ENCODE measurements at places on chromosomes 4 and X.

GRCh38 chr4:77229433-77229832 is 72.4 kb downstream of the CCNG2 start:
- no peak for DNase-seq

- no peak for DNase-seq
These were observed 37.5 kb upstream of the TMEM33 start for GRCh38 chr4:41897698-41898097.

DNA sequence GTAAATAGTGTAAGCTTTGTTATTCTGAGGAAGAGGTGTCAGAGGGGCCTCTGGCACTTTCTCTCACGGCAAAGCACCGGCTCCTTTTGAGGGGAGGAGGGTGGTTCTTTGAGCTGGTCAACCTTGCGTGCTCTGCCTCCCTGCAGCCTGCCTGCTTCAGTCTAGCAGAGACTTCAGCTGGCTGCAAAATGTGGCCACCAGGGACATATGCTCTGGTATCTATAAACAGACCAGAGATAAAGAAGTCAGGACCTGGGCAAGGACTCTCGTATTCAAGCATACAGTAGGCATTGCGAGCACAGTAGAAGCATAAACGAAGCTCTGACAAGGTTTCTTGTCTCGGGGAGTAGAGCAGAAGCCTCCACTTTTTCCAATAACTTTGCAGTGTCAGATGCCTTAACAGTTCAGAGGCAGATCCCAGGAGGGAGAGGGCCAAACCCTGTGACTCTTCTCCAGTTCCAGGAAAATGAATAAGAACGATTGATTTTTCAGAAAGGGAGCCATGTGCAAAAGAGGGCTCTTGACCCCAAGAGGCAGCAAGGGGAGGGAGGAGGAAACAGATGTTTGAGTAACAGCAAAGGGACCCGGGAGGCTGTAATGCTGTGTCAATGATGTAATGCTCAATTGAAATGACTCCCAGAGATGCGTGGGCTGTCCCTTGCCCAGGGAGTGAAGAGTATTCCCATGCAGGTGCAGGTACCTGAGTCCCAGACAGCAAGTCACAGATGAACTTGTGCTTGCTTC is 57.9 kb upstream of the TEX13D start:
- DNase-seq: no peak

DNA sequence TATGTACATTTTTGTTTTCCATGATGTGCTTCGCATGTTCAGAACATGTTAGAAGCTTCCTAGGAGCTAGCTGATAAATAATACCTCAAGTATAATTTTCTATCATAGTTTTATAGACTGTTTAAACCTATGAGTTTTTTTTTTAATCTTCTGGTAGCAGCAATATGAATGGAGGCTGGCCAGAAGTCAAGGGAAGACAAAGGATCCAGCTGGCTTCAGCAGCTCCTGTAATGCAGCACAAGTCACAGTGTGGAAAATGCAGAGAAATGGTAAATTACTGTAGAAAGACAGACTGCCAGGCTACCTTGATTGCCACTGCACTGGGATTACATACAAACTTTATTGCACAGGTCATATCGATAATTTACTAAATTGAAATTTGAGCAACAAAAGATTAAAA is 537.9 kb downstream of the IQCM start:
- DNase-seq: no peak

DNA sequence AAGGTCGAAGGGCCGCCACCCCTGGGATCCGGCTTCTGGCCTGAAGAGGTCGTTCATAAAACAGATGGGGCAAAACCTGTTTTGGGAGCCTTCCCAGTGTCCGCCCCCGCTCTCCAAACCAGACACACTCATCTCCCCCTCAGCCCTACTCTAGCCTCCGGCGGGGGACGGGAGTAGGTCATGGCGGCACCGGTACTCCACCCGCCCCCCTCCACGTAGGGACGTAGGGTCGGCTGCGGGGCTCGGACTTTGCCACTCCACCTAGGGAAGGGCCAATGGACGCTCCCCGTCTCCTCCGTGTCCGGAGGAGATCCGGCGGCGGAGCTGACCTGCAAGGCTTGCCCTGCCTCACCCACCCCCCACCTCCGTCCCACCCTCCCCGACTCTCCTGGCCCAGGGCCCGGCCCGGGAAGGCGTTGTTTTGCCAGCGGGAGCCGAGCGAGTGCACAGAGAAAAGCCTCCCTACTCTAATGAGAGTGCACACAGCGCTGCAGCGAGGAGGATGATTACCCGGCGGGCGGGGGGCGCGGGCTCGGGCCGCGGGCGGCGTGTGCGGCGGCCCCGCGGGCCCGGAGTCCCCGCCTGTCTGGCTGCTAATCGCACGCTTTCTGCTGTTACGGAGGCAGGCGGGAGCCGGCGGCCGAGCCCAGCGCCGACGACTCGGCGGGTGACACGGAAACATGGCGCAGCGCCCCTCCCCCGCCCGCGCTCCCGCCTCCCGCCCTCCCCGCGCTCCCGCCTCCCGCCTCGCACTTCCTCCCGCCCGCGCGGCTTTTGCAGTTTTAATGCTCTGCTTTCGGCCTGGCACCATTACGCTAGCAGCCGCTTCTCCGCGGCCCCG is 8.3 kb upstream of the BCOR start:
- DNase-seq: no peak

DNA sequence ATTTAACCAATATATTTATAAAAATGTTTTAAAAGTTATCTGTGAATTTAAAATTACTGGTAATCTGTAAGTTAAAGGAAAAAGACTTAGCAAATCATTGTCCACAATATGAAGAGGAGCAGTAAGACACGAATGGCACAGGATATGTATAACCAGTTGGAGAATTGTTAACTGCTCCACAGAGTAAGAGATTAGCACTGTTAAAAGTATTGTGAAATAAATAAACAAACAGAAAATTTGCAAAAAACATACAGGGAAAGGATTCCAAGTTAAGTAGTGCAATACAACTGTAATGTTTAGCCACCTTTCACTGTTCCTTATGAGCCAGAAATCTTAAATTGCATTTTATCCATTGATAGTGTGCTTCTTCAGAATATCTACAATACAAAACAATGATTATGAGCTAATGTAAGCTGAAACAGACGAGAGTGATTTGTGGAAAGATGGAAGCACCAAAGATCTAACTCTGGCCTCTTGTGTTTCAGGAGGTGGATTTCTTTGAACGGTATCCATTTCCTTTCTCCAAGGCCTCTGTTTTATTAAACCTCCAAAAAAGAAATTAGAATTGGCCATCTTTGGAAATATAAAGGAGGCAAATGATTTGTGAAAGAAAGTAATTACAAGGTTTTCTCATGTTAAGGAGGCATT is 188.4 kb downstream of the UNC5C start:
- no peak for DNase-seq

DNA sequence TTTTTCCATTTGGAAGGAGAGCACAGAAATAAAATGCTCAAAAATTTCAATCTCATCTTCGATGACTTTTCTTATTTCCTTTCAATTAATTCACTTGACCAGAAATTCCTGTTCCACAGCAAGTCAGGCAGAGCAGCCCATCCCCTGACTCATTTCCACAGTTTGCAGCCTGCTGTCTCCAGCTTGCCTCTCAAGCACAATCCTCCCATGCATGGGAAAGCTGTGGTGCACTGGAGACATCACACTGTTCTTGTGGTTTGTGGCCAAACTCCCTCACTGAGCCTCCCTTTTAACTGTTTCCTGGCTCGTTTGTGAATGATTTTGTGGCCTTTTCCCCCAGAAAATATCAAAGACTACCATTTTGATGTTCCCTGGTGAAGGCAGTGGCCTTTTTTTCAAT is 114.0 kb upstream of the ENPEP start:
- DNase-seq: no peak

DNA sequence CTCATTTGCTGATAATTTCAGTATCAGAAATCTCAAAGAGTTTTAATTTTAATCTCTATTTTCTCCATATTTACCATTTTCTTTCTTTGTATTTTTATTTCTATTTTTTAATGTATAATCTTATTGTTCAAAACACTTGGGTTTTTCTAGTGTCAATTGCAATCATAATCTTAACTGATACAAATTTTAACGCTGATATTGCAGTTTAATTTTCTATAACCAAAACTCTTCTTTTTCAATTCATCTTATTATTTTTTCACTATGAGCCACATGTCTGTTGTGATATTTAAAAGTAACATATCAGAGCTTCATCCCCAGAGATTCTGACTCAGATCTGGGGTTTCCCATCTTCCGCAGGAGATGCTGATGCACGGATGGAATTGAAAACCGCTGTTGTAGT is 16.2 kb downstream of the ADAM29 start:
- DNase-seq: no peak

GRCh38 chrX:57595381-57595811 is 3.6 kb downstream of the ZXDB start:
- no peak for DNase-seq

DNA sequence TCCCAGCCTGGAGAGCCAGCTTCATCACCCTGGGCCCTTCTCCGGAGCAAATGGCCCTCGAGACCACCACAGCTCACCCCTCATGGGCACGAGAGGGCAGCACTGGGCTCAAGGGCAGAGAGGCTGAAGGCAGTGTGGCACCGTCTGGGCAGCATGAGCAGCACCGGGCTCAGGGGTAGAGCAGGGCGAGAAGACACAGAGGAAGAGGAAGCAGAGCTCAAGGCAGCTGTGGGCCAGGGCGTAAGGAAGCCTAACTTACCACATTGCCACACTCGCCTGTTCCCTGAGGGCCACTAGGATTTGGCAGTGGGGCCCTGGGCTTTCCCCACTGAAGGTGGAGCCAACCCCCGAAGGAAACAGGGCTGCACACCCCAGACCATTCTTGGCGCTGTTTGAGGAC is 15.5 kb downstream of the ZNF185 start:
- no peak for DNase-seq

DNA sequence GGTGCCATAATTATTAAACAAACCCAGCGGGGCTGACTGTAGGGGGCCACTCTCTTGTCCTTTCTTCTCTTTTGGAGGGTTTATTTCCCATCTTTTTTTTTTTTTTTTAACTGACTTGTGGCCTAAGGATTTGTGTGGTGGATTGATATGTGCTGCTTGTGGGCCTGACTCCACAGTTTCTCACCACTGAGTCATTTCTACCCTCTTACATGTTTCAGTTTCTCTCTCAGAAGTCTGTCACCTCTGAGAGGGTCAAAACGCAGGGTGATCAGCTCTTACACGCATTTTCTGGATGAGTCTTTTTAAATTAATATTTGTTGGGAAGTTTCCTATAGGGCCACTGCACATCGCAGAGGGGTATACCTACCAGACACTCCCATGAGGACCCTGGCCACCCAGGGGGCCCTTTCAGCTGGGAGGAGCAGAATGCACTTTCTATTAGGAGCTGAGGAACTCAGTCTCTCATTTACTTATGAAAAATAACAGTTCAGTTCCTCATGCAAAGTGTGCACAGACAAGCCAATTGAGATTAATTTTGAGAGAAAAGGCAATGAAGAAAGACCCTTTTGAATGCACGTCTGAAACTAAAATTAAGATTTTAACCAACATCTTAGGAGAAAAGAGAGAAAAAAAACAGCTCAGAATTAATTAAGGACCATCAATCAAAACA is 407.9 kb downstream of the TECRL start:
- DNase-seq: peak; percentile 15

DNA sequence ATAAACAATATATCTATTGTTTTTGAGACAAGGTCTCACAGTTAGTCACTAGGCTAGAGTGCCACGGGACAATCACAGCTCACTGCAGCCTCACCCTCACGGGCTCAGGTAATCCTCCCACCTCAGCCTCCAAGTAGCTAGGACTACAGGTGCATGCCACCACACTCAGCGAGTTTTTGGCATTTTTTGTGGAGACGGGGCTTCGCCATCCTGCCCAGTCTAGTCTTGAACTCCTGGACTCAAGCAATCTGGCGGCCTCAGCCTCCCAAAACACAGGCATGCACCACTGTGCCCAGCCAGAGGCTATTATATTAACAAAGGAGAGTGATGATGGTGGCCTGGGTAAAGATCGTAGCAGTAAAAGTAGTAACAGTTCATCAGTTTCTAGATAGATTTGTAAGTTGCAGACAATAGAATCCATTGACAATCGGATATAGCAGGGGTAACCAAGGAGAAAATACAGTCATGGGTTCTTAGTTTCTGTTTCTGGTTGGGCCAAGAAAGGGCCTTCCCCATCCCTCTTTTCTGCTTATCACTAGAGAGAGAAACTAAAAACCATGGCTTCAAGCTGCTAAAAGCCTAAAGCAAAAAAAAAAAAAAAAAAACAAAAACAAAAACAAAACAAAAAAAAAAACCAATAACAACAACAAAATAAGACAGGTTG is 60.6 kb downstream of the ANXA10 start:
- no peak for DNase-seq

DNA sequence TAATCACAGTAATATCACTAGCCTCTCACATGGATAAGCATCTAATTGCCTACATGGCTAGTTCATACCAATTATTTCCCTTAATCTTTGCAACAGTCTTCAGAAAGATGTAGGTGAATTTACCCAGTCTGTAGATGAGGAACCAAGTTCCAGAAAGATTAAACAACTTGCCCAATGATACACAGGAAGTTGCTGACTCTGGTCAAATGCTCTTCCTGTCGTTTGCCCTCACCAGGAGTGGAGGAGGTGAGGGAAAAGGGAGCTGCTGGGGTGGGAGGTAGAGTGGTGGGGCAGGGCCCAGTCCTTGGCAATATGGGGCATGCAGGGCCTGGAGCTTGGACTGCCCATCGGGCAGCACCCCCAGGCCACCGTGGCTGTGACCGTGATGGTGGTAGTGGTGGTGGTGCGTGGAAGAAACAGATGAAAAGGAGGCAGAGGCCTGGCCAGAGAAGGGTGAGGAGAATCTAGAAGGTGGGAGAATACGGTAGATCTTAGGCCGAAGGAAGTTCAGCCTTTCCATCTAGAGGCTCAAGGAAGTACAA is 2.3 kb upstream of the KDM5C start:
- DNase-seq: no peak

DNA sequence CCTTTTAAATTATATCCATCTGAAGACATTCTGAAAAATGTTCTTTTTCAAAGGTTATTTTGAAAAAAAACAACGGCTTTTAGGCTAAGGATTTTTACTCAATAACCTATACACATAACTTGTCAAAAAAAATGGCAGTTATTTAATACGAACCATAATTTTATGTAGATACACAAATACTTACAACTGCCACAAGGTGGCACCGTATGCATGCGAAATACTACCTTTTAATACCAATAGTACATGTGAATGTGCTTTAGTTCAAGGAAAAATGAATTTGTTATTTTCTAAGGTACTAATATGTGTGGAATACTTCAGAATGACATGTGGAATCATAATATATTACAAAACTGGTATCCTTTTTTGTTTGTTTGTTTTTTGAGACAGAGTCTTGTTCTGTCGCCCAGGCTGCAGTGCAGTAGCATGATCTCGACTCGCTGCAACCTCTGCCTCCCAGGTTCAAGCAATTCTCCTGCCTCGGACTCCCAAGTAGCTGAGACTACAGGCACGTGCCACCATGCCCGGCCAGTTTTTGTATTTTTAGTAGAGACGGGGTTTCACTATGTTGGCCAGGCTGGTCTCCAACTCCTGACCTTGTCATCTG is 4.6 kb upstream of the MAD2L1 start:
- DNase-seq: peak; percentile 36
